ENCODE measurements at places on chromosomes 6 and 20.

GRCh38 chr6:79544299-79544927 lies 7.2 kb upstream of the LCA5 start:
- peak; percentile 54 for DNase-seq

- DNase-seq, result no peak
These were observed 104.7 kb upstream of the IFNGR1 start for GRCh38 chr6:137323860-137324259.

GRCh38 chr6:72579865-72580264 lies 42.0 kb upstream of the KCNQ5 start:
- no peak for DNase-seq

- peak; percentile 16 for DNase-seq
These were observed 89.2 kb upstream of the STMND1 start for GRCh38 chr6:17012421-17013225.

DNA sequence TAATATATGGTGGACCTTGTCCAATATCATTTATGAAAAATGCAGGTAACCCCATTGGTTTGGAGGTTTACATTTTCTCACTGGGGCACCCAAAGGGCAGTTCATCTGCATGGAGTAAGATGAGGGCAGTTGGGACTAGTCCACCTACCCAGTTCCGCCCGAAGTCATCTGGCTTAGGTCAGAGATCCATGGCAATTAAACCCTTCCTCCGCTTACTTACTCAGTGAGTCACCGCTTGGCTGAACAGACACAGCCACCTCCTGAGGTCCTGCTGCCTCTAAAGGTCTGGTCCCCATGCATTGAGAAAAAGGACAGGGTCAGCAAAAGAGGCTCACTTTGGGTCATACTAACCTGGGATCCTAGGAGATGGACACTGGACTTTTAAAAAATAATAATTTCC lies 102.9 kb upstream of the PRL start:
- DNase-seq, result peak; percentile 34

GRCh38 chr6:98927534-98927933 lies 20.2 kb downstream of the FBXL4 start:
- DNase-seq, result peak; percentile 44

DNA sequence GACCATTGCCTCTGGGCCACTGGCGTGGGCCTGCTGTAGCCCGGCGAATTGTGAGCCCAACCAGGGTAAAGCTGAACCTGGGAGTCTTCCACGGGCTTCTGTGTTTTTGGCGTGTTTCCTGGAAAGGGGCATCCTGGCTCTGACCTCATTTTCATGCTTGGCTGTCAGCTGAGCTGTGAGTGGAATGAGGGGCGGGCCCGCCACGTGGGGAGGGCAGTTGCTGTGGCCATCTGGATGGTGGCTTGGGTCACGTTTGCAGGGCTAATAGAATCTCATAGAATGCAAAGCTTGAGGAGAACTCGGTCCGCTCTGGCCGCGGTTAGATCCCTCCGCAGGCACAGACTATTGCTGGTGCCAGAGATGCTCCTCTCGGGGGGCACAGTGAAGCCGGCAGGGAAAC lies 263.0 kb downstream of the SMOC2 start:
- no peak for DNase-seq

DNA sequence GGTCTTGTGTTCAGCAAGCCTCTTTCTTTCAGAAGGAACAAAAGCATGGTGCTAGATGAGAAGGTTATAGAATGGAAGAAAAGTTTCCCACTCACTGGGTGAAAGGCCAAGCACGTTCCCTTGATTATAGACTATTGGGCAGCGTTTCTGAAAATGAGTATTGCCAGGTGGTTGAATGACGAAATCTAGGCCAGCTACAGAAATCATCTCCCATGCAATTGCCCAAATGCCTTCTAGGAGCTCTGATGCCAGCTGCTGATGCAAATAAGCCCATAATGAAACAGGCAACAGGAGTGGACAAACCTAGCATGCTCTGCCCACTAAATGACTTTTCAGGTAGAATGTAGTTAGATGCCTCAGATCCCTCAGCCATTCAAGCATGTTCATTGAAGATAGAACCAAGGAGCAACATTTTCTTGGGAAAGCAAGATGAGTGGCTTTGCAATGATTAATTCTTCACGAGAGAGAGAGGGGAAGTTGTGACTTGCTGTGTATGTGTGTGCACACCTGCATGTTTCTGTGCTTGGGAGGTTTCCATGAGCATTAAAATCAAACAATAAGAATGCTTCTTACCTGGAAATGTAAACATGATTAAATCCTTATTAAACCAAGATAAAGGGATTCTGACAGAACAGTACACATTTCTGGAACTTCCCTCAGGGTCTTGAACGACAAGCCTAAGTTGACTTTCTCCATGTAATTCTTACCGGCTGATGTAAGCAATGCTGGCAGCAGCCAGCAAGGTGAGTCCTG lies 43.6 kb downstream of the ADTRP start:
- peak; percentile 72 for DNase-seq

DNA sequence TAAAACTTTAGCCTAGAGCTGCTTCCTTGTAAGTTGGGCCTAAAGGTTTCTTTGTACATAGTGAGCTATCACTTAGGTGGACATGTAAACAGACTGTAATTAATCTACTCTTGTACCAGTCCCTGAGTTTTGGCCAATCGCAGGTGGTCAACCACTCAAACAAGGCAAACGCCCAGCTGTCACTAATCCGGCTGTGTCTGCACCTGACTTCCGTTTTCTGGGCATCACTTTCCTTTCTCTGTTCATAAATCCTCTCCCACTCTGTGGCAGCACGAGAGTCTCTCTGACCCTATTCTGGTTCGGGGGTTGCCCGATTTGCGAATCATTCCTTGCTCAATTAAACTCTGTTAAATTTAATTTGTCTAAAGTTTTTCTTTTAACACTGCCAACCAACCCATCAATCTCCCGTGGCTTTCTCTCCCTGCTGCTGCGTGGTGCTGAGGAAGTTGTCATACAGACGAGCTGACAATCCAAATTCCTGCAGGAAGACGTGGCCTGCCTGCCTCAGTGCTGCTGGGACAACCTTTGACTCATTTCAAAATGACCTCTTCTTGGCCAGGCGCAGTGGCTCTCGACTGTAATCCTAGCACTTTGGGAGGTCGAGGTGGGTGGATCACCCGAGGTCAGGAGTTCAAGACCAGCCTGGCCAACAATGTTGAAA lies 206.3 kb downstream of the QKI start:
- DNase-seq, result no peak

DNA sequence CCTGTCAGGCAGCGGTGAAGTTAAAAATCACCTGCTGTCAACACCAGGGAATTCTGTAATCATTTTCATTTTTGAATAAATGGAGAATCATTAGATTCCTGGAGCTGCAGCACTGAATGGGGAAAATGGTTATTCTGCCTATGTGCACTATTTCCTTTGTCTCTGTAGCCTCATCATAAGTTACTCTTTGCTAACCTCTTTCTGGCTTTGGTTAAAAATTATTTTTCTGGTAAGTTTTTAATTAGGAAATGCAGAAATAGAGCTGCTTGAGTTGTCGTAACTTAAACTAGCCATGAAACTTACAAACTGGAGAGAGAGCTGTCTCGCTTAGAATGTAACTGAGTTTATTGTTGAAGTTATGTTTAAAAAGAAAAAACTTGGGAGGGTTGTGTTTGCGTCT lies 28.8 kb downstream of the ZFAND3 start:
- no peak for DNase-seq

- no peak for DNase-seq
These were observed 11.3 kb upstream of the ZNF335 start for GRCh38 chr20:45983279-45983743.

DNA sequence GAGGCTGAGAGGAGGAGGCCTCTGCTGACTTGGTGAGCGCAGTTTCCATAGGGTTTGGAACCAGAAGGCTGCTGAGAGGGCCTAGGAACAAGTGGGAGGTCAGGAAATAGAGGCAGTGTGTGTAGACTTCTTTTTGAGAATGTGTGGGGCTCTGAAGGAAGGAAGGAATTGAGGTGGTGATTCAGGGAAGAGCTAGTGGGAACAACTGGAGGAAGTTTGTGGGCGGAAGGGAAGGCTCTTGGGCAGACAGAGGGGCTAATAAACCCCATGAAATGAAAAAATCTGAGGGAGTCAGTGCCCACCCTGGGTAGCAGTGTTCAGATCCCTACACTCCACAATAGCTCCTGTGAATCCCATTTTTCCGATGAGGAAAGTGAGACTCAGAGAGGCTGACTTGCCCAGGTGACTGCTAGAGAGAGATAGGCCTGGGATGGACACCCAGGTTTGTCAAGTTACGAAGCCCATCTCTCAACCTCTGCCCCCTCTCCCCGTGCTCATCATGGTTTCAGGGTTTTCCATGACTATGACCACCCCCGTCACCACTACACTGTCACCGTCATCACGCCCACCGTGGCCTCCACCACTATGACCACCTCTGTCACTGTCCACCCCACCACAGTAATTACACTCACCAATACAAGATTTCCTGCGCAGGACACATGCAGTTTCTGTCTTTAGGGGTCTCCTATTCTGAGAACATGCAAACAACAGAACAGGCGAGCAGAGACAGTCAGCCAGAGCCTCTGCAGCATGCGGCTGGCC lies 106.4 kb downstream of the MRPL14 start:
- no peak for DNase-seq

GRCh38 chr6:108167449-108168089 lies 1.7 kb downstream of the NR2E1 start:
- no peak for DNase-seq

- no peak for DNase-seq
These were observed 20.1 kb downstream of the C6orf141 start for GRCh38 chr6:49570474-49571079.

DNA sequence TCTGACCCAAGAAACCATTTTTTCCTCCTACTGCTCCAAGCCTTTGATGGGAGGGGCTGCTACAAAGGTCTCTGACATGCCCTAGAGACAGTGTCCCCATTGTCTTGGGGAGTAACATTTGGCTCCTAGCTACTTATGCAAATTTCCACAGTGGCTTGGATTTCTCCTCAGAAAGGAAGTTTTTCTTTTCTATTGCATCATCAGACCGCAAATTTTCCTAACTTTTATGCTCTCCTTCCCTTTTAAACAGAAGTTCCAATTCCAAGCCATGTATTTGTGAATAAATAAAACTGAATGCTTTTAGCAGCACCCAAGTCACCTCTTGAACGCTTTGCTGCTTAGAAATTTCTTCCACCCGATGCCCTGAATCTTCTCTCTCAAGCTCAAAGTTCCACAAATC lies 51.0 kb downstream of the SLC22A2 start:
- no peak for DNase-seq

DNA sequence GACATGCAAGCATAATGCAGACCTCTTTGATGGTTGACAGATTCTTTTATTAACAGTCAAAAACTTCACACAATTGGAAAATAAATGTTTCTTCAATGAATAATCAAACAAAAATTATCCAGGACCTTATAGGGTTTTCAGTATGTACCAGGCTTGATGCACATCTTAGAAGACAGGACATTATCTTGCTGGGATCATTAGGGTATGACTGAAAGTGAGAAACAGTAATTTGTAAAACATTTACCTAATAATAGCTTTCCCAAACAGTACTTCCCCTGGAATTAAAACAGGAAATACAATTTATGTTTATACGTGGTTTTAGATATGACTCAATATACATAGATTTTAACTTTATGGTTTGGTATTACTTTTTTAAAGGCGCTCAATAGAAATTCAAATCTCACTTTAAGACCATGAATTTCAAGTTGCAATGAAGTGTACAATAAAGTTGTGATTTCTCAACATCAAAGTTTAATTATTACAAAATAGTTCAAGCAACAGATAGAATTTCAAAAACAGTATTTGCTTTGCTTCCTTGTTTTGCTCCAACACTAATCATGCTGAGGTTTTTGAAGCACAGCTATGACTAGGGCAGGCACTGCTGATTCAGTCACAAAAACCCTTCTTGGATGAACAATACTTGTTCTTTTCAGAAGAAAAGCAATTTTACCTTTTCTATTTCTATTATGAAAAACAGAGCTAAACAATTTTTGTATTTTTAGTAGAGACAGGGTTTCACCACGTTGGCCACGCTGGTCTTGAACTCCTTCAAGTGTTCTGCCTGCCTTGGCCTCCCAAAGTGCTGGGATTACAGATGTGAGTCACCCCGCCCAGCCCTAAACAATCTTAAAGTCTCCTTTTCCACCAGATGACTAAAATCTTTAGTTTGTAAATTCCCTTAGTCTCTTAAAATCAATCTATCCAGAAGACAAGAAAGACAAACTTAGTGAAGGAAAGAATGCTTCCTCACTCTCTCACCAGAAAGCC lies 13.7 kb downstream of the SOD2 start:
- no peak for DNase-seq

DNA sequence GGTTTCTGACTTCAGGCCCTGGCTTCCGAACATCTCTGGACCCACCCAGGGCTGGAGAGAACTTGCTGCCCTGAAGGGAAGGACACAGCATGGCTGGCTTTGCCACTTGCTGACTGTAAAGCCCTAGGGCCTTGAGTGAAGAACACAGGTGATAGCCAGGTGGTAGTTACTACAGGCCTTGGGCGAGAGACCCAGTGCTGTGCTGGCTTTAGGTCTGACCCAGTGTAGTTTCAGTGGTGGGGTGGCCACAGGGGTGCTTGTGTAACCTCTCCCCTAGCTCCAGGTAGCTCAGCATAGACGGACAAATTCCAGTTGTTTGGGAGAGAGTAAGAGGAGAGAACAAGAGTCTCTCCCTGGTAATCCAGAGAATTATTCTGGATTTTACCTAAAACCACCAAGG lies 27.1 kb downstream of the NCOA6 start:
- no peak for DNase-seq

DNA sequence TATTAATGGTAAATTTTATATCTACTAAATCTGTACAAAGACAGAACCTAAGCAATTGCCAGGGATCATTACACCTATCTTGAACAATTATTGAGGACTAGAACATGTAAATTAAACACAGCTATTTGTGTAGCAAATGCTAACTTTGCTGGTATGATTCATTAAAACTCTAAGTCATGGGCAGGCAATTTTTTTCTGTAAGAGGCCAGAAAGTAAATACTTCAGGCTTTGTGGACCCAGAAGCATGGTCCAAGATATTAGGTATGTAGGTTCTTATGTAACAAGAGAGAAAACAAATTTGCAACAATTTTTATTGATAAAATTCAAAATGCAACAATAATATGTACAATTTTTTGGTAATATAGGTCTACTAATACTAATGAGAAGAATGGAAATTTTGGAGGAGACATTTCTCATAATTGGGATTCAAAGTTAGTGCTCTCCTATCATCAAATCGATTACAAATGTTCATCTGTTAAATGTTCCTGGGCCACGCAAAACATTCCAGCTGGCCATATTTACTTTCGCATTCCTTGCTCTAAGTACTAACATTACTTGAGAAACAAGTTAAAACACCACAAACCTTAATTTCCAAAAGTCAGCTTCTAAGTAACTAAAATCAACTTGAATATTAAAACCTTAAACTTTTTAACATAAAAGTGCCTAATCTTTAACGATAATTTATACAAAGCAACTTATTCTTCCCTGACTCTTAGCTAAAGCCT lies 4.3 kb downstream of the TMEM30A start:
- no peak for DNase-seq

- no peak for DNase-seq
These were observed 65.9 kb upstream of the DDR1 start for GRCh38 chr6:30818391-30818841.

Measured in kidney epithelial cell (primary cell).